ENCODE measurements at places on chromosomes 4 and X.

- DNase-seq: no peak
Measured at GRCh38 chr4:160824481-160824880, 1339.3 kb downstream of the FSTL5 start.

DNA sequence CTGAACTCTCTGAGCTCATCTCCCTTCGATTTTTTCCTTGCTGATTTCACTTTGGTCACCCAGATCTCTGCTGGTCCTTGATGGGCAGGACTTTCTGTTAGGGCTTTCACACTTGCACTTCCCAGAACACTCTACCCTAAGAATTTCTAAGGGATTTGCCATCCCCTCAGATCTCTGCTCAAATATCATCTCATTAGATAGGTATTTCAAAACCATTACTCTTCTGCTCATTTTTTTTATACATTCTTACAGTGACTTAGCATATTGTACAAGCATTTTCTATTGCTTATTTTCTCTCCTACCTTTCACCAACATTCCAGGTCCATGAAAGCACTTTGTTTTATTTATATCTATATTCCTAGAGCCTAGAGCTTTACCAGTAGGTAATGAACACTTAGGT lies 913.3 kb downstream of the PDHA2 start:
- no peak for DNase-seq

DNA sequence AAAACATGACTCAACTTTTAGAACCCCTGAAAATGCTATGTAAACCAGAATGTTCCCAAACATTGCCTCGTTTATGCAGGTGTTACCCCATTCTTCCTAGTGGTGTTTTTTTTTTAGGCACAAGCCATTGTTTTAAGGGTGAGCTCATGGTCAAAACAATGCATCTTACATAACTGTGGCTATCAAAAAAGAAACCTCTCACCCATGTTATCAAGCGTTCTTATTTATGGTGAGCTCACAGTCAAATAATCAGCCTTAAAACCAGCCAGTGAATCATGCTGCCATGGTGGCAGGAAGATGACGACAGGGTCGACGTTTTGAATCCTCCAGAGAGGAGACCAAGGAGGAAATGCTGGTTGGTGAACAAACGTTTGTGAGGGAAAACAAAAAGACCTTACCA lies 195.2 kb downstream of the KDR start:
- no peak for DNase-seq

DNA sequence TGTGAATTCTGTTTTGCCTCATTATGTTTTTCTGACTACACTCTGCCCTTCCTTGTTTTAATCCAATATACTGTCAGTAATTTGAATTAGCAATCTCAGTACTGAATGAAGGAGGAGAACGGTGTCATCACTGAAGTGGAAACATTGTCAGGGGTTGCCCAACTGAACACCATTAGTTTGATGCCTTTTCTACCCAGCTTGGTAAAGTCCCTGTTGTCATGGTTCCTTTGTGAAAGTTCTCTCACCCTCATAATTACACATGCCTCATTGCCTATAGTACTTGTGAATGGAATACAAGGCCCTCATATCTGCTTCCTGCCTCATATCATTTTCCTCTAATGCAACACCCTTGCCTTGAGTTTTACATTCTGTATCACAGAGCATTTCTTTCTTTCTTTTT lies 76.9 kb downstream of the RRAGB start:
- DNase-seq: no peak

DNA sequence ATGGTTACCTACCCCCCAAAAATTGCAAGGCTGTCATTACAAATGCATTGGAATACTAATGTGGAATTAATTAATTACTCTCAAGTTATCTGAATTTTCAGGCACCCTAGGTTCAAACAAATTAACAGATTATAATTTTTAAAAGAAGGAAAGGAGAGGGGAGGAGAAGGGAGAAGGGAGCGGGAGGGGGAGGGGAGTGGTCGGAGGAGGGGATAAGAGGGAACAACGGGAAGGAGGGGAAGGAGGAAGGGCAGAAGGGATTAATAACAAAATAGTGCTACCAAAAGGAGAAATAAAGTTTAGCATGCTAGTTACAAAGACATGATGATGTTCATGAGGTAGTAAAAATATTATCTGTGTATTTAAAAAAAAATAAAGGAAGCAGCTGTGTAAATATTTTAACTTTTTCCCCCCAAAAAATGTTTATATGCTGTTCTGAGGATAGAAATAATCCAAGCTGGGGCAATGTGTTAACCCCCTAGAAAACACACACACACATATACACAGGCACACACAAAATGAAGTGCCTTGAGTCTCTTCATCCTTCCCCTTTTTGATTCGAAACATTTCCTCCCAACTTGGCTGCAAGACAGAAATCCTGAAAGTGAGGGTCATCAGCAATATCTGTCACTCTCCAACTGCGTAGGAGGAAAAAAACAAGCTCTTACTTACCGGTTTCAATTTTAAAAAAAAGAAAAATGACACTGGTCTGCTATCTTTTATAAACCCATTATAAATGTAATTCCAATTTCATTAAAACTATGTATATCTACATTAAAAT lies 58.8 kb downstream of the PPP3CA start:
- DNase-seq: no peak

DNA sequence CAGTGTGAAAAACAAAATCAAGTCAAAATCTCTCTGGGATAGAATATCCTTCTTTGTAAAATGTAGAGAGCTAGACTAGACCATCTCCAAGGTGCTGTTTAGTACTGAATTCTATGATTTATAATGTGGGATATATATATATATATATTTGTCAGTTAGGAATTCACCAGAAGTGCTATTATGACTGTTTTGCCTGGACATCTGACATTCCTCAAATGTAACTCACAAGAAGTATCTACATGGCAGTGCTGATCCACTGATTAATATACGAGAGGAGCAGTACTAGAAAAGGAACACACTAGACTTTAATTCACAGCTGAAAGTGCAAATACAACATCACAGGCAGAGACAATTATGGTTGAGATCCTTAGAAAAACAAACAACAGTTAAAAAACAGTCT lies 208.9 kb downstream of the GBA3 start:
- DNase-seq: no peak

- DNase-seq: no peak
Measured at GRCh38 chrX:37779857-37780256, at the start of gene CYBB. CYBB (plus strand) TSS chrX:37780059; CDS start chrX:37780078, 19 bp downstream.

GRCh38 chr4:41327770-41328169 lies 71.0 kb downstream of the UCHL1 start:
- no peak for DNase-seq

DNA sequence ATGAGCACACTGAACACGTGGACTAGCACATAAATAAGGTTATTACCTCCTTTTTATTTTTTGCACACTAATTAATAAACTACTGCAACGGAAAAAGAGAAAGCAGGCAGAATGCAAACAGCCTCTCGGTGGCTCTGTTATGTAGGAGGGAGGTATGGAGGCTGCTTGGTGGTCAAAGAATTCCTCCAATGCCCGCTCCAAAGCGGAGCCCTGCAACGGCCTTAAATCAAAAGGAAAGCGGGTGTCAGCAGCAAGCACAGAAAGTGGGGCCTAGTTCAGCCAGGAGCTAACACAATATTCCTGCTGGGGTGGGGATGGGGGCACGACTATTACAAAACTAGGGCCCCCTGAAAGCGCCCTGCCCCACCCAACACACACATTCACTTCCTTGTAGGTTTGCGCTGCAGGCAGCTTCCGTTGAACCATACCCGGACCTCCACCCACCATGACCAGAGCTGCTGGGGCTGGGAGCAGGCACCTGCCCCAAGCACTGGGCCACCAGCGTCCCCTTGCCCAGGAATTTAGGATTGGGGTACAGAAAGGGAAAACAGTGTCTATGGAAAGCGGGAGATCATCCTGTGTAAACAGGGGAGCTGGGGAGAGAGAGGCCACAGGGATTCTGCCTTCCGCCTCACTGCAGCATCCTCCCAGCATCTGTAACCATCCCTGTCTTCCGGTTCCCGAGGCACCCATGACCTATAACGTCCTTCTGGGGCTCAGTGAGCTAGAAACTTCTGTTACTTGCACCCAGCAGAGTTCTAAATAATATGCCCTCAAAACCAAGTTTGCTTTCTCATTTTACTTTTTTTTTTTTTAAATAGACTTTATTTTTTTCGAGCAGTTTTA lies 57.1 kb upstream of the DDX3X start:
- DNase-seq: no peak

- no peak for DNase-seq
Measured at GRCh38 chr4:61507091-61507490, 307.0 kb downstream of the ADGRL3 start.

GRCh38 chr4:113327494-113327893 lies 278.0 kb downstream of the ANK2 start:
- DNase-seq: no peak

- no peak for DNase-seq
Measured at GRCh38 chr4:135966936-135967335, 1565.4 kb downstream of the PCDH18 start.

DNA sequence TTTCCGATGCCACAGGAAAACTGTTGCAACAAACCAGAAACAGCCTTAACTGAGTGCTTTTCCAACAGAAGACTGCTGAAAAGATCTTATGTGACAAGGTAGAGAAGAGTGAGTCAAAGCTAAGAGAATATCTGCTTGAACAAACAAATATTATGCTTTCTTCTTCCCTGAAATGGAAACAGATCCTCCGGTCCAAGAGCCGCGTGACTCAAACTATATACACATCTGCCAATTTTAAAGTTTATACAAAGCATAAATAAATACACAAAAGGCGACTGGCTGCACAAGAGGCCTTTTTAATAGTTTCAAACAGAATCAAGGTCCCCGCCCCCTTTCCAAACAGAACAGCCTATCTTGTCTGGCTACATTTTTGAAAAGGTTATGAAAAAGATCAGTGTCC lies 329.7 kb upstream of the F9 start:
- DNase-seq: no peak

GRCh38 chr4:8332038-8332857 lies 62.7 kb downstream of the HTRA3 start:
- DNase-seq: no peak

DNA sequence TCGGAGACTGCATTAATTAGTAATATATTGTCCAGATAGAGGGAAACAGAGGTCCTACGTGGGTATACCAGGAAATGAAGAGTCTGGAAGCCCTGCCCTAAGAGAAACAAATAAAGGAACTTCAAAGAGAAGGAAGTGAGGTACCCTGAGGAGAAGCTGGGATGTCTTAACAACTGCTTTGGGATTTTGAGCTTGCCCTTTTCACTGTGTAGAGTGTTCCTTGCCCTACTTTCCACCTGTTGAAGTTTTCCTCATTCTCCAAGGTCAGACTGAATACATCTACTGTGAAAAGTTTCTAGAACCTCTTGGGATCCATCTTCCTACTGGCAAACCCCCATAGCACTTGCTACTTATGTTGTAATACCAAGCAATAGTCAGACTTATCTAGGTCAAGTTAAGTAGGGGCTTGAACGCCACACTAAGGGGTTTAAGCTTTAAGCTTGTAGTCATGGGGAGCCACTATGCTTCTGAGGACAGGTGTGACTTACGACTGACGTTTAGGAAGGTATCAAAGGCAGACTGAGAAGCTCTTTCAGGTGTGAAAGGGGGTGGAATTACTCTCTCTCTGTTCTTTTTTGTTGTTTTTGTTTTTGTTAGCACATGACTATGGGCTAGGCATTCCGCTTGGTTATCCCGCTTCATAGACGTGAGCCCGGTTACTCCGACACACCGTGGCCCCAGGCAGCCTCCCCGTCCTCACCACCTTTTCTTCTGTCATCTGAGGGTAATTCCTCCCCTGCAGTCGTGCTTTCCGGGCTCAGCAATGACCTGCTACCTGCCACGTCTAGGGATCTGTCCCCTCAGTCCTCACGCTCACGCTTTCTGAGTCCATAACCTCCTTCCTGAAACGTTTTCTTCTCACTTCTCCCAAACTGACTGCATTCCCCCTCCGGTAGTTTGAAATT lies 959 bp upstream of the REST start:
- no peak for DNase-seq

GRCh38 chr4:113882668-113883067 lies 96.8 kb downstream of the ARSJ start:
- no peak for DNase-seq

- DNase-seq: no peak
Measured at GRCh38 chrX:134542485-134542884, 82.5 kb downstream of the HPRT1 start.

- no peak for DNase-seq
Measured at GRCh38 chr4:177855507-177856197, 413.4 kb upstream of the AGA start.

DNA sequence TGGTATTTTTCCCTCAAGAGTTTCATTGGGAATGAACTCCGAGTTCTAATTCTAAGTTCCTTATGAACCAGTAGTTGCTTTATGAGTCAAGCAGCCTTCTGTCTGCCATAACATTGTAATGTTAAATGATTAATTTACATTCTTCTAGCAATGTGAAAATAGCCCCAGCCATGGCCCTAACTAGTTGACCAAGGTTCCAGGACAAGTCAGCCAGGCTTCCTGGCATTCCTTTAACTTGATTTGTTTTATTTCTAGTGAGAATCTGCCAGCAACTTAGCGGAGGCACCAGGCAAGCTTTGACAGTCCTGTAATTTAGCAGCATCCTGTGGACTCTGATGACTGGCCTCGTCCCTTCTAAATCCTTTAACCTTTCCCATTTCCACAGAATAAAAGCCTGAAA lies 69.0 kb downstream of the GLRA2 start:
- DNase-seq: no peak

GRCh38 chr4:2637956-2638552 lies 101.6 kb downstream of the FAM193A start:
- no peak for DNase-seq

GRCh38 chr4:23058165-23058776 lies 365.5 kb downstream of the GBA3 start:
- DNase-seq: no peak

GRCh38 chr4:4855301-4856070 lies 4.0 kb upstream of the MSX1 start:
- DNase-seq: no peak

GRCh38 chr4:8148785-8149435 lies 9.7 kb downstream of the ABLIM2 start:
- no peak for DNase-seq

- DNase-seq: no peak
Measured at GRCh38 chr4:112302320-112303274, 5.4 kb downstream of the ALPK1 start.

GRCh38 chr4:77284036-77284435 lies 127.0 kb downstream of the CCNG2 start:
- no peak for DNase-seq

DNA sequence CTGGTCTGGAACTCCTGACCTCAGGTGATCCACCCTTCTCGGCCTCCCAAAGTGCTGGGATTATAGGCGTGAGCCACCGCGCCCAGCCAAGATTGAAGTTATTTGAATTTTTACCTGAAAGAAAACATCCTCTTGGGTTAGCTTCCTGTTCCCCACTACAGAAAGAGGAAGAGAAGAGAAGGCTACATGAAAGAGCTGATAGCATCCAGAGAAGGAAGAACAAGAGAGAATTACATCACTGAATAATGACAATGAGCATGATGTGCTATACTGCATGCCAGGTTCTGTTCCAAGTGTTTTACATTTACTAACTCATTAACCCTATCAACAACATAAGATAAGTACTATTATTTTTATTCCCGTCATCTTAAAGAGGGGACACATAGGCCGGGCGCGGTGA lies 11.5 kb upstream of the TBC1D1 start:
- no peak for DNase-seq

- no peak for DNase-seq
Measured at GRCh38 chrX:29023207-29023606, 436.0 kb downstream of the IL1RAPL1 start.

Measured in endothelial cell (in vitro differentiated cells).